ENCODE measurements at places on chromosomes 5 and 9.

- no peak for DNase-seq
Measured at GRCh38 chr9:112970939-112971338, 41.1 kb downstream of the ZNF883 start.

DNA sequence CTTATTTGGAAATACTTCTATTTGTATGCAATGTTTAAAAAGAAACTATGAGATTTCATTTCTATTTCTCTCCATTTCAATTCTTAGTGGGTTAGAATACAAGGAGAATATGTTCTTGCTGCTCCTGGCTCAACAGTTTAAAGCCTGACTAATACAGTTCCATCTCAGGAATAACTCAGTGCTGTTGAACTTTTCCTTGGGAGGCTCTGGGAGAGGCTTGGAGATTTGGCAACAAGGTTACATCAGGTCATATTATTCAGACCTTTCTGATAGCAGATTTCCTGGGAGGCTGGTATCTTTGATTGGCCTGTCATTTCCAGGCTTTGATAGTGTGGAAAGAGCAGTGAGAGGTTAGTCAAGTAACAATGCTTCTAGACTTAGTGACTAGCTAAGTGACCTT, 481.7 kb upstream of the KLF4 start:
- DNase-seq: no peak

DNA sequence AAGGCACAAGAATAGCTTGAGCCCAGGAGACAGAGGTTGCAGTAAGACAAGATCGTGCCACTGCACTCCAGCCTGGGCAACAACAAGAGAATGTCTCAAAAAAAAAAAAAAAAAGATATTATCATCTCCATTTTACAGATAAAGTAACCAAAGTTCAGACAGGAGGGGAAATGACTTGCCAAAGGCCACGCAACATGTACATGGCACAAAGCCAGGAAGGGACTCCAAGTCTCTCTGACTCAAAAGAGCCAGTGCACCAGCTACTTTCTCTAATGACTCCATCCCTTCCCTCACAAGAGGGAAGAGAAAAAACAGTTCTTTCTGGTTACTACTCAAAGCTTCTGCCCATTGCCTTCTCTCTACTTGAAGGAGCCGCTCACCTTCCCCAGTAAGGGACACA, 34.1 kb downstream of the SIL1 start:
- DNase-seq: no peak

DNA sequence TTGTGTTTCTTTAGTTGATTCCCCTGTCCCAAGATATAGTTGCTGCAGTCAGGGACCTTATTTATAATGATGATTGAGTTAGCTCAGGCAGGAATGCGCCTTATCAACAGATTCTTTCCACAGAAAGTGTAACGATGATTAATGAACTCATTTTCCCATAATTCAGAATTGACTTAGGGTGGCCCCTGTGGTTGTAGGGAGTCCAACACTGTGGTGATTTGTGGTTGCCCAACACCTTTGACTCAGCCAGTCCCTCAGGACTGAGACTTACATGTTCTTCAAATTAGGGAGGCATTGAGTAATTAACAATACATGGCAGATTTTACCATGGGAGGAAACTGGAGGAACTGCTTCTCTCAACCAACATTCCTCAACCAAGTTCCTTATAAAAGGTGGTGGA, 221.9 kb downstream of the GABRG2 start:
- DNase-seq: no peak

- no peak for DNase-seq
Measured at GRCh38 chr5:175582697-175583096, 75.2 kb upstream of the HRH2 start.

All from DMS 273 treated with DMSO at 0.1 percent for 48 hours (cell line).